ENCODE measurements at places on chromosomes 4 and X.

GRCh38 chrX:43467608-43468234 lies 188.4 kb upstream of the MAOA start:
- no peak for DNase-seq

GRCh38 chr4:125319311-125319710 lies 4.6 kb downstream of the FAT4 start:
- DNase-seq: no peak

DNA sequence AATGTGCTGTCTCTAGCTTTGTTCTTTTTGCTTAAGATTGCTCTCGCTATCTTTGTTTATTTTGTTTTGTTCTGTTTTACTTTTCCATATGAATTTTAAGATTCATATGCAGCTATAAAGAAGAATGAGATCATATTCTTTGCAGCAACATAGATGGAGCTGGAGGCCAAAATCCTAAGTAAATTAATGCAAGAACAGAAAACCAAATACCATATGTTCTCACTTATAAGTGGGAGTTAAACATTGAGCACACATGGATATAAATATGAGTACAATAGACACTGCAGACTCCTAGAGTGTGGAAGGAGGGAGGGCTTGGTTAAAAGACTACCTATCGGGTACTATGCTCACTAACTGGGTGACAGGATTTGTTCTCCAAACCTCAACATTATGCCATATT lies 237.8 kb downstream of the TRAM1L1 start:
- DNase-seq: no peak

DNA sequence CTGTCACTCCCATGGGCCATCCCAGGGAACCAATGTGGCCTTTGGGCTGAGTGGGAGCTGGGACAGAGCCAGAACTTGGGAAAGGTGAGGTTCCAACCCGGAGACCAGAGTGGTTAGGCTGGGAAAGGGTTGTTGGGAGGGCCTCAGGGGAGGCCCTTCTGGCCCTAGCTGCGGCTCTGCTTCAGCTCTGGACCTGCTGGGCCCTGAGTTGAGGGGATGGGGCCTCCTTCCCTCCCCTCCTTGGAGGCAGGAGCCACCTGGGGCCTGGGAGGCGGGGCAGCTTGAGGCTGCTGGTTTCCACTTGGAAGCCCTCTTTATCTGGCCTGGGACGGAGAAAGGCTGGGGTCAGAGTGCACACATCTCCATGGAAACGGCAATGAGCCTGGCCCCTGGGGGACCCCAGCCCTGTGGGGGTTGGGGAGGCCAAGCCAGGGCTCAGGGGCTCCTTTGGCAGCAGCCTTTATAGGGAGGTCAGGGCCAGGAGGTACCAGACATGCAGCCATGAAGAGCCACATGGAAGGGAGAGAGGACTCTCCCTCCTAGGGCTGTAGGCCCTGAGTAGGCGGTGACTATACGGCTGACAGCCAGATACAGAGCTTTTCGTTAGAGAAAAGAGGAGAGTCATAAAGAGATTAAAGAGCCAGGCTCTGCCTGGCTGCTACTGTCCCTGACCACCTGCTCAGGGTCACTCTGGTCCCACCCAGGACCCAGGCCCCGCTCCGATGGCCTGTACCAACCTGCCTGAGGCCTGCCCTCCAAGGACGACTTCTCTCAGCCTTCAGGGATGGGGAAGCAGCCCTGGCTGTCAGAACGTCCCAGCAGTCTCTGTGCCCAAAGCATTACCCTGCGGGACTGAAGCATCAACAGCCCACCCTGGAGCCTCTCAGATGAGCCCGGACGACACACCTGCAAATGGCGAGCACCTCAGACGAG lies 6.9 kb upstream of the NSD2 start:
- DNase-seq: no peak

DNA sequence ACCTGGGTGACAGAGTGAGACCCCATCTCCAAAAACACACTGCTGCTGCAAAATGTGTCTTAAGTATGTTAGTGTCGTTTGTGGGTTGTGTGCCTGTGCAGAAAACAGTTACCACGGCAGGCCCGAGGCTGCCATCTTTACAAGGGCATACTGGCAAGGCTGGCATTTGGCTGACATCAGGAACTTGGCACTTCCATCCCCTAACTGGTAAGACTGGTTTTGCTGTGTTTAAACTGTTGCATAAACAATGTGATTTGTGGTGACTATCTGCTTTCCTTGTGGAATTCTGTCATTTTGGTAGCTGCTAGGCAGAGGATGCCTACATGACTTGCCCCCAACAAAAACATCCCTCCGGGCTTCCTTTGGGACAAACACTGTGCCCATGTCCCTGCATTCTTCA lies 12.3 kb downstream of the LRP2BP start:
- no peak for DNase-seq

DNA sequence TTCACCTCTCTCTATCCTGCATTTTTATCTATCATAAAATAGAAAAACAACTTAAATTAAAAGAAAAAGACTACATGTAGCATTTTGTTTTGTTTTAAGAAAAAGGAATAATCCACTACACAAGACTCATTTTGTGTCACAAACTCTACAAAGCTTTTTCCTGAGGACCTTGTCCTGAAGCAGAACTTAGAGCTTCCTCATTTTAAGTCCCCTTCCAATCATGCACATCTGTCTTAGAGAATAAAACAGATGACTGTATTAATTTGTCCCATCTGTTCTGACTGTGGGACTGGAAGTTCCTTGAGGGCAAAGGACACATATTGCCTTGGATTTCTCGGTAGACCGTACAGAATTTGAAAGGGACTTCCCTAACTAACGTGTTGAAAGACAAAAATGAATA lies 218.5 kb downstream of the COL25A1 start:
- no peak for DNase-seq

- DNase-seq: no peak
Measured at GRCh38 chrX:42028109-42028508, 104.8 kb upstream of the CASK start.

DNA sequence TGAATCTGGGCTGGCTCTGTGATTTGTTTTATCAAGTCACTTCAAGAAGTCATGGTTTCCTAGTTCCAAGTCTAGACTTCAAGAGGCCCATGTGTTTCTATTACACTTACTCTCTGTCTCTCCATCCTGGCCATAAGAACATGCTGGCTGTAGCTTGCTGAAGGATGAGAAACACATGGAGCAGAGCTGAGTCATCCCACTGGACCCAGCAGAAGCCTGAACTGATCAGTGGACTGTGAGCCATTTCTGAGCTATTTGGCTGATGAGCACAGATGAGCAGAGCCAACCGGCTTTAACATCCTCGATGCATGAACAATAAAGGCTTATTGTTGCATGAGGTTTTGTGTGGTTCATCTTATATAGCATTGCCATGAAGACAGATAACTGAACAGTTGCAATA lies 290.6 kb upstream of the BOD1L1 start:
- no peak for DNase-seq

DNA sequence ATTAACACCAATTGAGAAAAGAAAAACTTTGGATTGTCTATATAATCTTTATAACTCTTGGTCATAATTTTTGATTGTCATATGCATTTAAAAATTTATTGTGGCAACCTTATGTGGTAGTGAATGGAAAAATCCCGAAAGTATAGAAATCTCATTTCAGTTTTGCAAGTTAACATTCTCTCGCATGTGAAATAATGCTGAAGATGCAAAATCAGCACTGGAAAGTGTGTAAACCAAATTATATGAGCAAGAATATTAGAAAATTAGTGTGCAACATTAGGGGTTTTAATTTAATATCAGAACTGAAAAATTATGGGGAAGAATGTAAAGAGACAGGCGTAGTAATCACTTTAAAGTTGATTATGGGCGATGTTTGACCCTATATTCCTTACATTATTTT lies 1472.8 kb downstream of the PCDH7 start:
- DNase-seq: no peak

DNA sequence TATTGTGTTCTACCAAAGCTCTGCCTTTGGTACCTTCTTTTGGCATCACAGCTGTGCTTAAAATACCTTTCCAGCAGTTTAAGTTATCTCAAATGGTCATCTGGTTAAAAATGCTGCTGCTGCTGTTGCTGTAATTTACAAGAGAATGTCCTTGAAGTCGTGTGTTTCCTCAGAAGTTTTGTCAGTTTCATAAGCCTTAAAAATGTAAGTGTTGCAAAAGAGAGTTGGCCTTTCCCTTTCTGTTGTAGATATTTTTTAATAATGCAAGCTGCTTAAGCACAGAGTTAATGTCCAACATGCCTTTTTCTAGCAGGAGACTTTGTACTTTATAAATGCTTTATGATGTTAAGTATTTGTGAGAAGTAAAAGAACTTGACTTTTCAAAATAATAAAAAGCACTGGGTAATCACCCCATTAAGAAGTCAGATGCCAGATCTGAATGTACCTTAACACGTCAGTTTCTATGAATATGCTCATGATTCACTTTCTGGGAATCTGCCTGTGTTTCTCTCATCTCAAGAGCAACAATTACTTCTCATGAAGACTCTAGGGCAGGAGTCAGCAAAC lies 35.3 kb upstream of the TENM3 start:
- DNase-seq: no peak

GRCh38 chrX:130083656-130084382 lies 26.5 kb downstream of the ELF4 start:
- no peak for DNase-seq

- DNase-seq: no peak
Measured at GRCh38 chr4:155371432-155372043, 5.2 kb downstream of the MAP9 start.

- DNase-seq: no peak
Measured at GRCh38 chr4:122858705-122859104, 32.1 kb downstream of the FGF2 start.

DNA sequence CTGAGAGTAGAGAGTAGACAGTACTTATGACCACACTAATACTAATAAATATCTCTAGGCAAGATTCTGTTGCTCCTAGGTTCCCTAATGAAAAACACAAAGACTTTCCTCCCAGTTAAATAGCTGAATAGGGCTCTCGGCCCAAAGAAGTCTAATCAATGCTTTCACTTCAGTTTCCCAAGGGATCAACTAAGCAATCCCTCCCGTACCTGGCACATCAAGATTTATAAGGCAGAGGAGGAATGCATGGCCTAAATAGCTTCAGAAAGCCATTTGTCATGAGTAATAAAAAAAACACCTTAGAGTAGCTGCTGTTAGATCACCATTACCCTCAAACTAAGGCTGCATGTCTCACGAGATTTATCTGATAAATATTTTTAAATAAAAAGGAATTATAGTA lies 56.8 kb upstream of the EXOC1L start:
- DNase-seq: no peak

- no peak for DNase-seq
Measured at GRCh38 chrX:39679497-39680157, 418.1 kb downstream of the BCOR start.

GRCh38 chr4:150209140-150209829 lies 131.0 kb downstream of the DCLK2 start:
- no peak for DNase-seq

DNA sequence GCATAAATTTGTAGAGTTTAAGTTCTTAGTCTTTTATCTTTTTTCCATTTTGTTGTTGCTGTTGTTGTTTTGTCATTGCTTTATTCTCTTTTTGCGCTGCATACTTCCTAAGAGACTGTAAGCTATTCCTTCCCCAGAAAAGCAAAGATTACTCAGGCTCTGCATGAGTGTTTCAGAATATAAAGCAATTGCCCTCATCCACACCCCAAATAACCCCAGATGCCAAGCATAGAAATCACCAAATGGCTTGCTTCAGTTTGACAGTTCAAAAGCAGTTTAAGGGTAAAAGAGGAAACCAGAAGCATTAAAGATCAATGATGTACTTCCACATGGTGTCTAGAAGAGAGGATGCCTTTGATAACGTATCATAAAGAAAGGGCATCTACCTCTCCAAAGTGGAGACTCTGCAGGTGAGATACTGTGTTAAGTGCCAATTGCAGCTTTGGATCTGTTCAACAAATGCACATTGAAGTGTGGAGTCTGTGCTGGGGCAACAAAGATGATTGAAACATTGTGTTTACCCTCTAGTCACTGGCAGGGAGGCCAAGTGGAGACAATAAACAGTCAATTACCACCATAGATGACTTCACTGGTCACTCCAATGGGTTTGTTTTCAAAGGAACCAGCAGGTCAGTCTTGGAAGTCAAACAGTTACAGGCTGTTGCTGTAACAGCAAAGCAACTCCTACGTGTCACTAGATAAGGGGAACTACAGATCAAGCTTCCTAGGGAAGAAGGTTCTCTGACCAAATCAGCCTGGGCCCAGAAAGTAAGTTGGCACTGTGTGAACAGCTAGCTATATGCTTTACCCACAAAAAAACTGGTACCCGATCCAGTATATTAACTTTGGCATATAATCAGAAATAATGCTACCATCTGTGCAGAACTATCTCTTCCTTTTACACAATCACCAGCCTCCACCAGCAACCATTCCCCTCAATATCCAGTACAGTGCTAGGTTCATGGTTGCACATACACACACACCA lies 40.6 kb upstream of the IL21 start:
- no peak for DNase-seq

DNA sequence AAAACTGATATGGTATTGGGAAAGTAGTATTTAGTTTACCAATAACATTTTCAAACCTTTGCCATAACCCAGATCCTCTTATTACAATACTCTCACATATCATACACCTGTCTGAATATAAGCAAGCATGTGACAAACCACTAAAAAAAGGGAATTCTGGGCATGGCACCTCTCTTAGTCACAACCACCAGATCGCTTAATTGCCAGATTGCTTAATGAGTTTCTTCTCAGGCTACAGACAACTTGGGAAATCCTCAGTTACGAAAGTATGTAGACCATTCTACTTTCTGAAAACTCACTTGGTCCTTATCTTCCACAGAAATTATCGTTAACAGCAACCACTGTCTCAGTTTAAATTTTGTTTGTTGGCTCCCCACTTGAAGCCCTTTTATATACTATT lies 2.1 kb downstream of the NAF1 start:
- no peak for DNase-seq

- DNase-seq: no peak
Measured at GRCh38 chrX:635428-636090, 5.0 kb downstream of the SHOX start.

DNA sequence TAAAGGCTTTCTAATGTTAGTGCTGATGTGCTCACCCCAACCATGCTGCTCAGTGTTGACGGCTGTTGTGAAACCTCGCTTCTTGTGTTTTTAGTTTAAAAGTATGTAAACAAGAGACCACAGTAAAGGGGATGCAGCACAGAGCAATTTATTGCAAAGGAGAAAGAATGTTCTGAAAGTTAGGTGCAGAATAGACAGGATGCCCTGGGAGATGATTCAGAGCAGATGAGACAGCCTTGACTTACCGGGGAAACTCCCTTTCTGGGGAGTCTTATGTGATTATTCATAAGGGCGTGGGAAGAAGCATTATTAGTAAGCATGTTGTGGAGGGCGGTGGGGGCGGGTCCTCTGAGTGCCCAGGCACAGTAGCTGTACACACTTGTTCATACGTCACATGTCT lies 47.7 kb downstream of the EVC start:
- no peak for DNase-seq

DNA sequence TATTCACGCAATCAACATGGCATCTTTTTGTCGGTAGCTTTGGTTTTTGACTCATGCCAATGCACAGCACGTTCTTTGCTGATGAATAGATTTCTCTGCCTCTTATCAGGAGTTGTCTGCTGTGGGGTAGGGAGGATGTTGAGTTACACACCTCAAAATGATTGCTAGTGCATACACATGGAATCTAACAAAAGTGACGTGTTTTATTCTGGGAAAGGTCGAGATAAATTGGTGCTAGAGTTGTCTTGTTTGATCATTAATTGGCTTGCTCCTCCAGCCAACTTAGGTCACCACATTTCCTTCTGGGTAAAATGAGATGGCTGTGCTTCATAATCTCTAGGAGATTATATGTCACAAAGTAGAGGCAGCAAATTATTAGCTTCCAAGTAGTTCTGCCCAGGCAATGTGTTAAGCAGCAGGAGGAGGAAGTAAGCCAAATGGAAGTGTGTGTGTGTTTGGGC lies 3.9 kb downstream of the RAB9A start:
- DNase-seq: no peak

GRCh38 chr4:33025236-33025635 lies 2305.1 kb downstream of the PCDH7 start:
- DNase-seq: no peak

Measured in stimulated activated CD8-positive, alpha-beta memory T cell treated with anti-CD3 and anti-CD28 coated beads, Interleukin-4, amount 100 ng/mL, for 1 hour (primary cell).